ENCODE measurements at places on chromosomes 13 and 19.

- no peak for DNase-seq
These were observed 19.6 kb downstream of the IER2 start for GRCh38 chr19:13169769-13170168.

- no peak for DNase-seq
These were observed 56.8 kb upstream of the UBAC2 start for GRCh38 chr13:99143904-99144303.

DNA sequence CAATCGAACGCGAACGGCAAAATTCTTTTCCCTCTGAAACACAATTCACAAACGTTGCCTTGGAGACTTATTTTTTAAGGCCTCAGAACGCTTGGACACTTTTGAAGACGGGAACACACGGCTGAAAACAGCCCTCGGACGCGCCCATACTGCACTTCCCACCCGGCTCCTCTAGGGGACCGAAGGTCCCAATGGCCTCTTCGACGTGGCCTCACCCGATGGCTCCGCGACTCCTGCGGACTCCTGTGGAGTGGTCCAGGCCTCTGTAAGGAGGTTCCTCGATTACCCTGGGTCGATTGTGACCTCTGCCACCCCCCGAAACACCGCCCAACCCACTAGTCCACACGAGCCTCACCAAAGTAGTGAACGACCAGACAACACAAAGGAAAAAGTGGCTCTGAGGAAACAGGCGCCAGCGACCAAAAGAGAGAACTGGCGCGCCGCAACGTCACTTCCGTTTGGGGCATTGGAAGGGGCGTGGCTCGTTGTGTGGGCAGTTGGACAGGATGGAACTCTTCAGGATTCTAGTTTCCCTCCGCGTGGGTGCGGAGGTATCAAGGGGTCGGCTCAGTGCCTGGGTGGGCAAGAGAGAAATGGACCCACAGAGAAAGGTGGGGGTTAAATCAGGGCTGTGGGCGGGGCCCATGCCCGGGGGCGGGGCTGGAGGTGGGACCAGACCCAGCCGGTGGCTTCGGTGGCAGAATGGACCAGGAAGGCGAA, at the start of gene ZNF560:
Gene ZNF560 (minus strand): TSS at position 434 of the 720 bp plus-strand sequence. CDS start 23,303 bp downstream, outside the sequence.
- no peak for DNase-seq

- no peak for DNase-seq
These were observed 84.3 kb downstream of the PCCA start for GRCh38 chr13:100173203-100173602.

DNA sequence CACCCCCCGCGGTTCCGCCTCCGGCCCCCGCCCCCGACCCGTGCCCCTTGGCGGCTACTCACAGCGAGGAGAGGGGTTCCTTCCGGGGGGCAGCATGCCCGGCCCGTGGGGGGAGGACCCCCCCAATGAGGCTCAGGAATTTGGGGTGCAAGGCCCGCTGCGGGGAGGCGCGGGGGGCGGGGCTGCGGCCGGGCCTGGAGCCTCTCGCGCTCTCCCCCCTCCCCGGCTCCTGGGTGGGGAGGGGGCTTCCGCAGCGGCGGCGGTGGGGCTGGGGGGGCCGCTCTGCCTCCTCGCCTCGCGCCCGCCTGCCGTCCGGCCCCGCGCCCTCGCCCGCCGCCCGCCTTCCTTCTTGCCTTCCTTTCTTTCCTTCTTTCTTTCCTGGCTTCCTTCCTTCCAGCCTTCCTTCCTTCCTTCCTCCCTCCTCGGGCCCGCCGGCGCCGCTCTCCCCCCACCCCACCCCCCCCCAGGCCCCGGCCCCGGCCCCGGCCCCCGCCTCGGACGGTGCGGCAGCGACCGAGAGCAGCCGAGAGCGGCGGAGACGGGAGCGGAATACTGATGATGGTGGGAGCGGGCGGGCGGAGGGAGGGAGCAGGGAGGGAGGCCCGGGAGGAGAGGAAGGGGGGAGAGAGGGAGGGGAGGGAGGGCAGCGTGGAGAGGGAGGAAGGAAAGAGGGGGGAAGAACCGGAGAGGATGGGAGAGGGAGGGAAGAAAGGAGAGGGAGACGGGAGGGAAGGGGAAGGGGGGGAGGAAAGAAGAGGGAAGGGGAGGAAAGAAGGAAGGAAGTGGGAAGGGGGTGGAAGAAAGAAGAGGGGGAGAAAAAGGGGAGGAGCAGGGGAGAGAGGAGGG, at the start of gene LRRC4B:
Gene LRRC4B (minus strand): TSS at position 554 of the 846 bp plus-strand sequence. CDS start 19,597 bp downstream, outside the sequence.
- no peak for DNase-seq

DNA sequence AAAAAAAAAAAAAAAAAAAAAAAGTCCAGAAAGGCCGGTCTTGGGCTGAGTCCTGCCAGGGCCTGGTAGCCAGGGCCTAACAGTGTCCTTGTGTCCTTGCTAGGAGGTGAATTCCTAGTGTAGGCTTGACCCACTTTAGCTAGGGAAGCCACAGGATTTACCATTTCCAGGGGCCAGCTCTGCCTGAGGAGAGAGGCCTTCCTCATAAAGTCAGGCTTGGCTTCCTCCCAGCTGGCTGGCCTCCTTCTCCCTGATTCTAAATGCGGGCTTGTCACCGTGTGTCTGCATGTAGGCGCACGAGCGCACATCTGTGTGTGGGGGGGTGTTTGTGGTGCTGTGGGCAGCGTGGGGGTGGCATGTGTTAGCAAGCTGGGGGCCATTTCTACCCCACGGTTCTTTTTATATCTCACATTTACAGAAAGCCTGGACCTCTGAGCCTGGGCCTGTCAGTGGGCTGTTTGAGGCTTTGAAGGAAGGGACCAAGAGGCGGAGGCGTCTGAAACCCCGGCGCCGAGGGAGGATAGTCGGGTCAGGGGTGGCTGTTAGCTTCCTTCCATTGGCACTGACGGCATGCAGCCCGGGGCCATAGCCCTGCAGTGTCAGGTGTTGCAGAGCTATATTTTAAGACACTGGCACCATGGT, 31.7 kb downstream of the IER2 start:
- DNase-seq: no peak

- peak; percentile 44 for DNase-seq
These were observed 486 bp upstream of the SPINT2 start for GRCh38 chr19:38263689-38264485.

DNA sequence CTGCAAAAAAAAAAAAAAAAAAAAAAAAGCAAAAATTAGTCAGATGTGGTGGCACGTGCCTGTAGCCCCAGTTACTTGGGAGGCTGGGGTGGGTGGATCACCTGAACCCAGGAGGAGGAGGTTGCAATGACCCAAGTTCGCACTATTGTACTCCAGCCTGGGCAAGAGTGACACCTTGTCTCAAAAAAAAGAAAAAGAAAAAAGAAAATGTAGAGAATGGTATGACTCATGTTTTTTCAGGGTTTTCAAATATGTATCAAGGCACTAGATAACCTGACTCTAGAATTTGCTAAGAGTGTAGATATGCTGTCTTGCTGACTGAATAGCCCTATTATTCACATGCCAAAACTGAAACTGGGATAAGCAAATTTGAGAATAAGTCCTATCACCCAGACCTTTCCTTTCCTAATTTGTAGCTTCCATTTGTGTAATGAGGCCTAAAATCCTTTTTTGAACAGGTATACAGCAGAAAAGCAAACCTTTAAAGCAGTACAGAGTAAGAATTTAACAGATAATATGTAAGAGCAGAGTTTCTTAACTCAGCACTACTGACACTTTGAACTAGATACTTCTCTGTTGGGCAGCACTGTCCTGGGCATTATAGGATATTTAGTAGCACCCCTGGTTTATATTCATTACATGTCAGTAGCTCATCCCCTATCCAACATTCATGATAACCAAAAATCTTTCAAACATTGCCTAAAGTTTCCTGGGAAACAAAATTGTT, 108.6 kb downstream of the ELF1 start:
- no peak for DNase-seq

DNA sequence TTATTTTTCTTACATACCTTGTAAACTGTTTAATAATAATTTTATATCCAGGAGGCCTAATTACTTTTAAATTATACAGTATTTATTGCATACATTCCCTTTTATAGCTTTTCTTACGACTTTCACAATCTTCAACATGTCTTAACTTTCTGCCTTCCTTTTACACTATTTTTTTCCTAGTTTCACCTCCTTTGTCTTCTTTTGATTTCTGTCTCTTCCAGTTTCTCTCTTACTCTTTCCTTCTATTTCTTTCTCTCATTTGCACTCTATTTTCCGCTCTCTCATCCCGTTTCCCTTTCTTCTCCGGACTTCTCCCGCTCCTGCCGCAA, 11.5 kb downstream of the ZNF552 start:
- no peak for DNase-seq

- no peak for DNase-seq
These were observed 983 bp downstream of the ITM2B start for GRCh38 chr13:48233889-48234488.

DNA sequence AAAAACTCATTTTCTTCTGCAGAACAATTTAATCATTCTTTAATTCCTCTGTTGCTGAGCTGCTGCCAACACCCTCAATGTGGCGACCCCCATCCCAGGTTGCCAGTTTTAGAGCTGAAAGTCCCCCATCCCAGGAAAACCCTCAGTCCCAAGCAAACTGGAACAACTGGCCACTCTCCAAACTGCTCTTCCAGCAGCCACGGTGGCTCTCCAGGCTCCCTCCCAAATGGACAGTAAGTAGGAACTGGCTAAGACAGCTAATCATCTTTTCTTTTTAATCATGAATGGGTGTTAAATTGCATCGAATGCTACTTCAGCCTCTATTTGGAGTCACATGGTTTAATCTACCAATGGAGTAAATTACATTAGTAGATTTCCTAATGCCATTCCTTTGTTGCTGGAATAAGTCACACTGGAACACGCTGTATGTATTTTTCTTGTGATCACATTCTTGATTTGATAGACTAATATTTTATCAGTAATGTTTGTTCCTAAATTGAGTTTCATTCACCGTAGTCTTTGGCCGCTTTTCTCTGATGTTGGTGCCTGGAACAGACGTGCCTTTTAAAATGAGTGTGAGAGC, 33.7 kb upstream of the VSTM2B start:
- DNase-seq: no peak

DNA sequence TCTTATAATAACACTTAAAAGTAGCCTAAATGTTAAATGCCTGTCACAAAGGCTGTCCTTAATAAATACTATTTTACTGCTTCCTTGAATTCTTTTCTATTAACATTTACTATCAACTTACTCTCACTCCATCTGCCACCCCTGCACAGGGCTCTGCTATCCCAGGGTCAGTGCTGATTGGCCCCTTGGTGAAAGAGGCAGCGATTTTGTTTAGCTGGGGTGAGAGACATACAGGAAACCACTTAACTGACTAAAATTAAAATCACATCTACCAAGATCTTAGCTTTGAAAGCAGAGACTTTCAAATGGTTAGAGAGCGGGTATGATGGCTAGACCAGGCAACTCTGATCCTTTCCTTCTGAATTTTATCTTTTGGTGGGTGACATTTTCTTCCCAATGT, 149.9 kb upstream of the HTR2A start:
- DNase-seq: no peak

DNA sequence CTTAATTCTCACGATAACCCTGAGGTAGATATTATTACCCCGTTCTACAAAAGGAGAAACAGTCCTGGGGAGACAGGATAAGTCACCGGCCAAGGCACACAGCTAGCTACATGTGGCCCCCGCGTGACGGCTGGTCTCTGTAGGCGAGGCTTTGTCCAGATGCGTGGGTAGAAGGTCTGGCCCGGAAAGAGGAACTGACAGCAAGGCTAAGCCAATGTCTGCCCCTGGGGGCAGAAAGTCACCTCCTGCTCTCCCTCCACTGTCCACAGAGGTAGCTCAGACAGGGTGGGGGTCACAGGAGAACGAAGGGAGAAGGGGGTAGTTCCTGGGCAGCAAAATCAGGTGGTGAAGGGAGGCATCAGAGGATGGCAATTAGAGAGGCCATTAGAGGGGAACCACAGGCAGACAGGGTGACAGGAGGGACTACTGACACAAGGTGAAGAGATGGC, 1.8 kb downstream of the APOC4 start:
- no peak for DNase-seq

DNA sequence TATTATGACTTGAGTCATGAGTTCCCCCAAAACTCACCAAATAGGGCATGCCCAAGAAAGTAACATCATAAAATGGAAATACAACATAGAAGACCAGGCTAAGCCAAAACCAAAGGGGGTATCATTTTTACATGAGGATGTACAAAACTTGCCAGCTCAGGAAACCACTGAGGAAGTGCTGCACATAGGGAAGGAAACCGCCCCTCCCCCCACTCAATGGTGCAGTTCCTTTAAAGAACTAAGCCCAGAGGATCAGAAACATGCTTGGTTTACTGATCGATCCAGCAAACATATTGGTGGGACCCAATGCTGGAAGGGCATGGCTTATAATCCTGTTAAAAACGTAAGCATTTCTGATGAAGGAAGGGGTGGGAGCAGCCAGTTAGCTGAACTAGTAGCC, 4.2 kb upstream of the ZNF486 start:
- DNase-seq: no peak

DNA sequence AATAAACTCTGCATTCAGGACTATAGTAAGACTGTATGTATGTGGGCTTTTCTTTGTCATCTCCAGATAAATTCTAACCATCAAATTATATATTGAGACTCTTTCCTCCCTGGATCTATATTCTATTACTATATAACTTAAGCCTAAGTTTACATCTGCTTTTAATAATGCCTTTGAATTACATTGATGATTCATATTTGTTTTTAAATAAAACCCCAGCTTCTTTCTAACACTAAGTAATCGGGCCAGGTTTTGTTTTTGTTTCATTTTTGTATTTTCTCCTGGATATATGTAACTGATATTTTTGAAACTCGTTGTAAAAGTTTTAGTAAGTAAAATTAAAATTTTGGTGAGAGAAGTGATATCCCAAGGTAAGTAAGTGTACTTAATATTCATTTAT, 1599.1 kb downstream of the PCDH9 start:
- DNase-seq: no peak

GRCh38 chr19:9586764-9587163, 2.5 kb upstream of the ZNF121 start:
- DNase-seq: peak; percentile 62

GRCh38 chr13:29310806-29311205, 284.7 kb downstream of the SLC7A1 start:
- DNase-seq: no peak

GRCh38 chr19:52990759-52991418, 22.8 kb upstream of the ERVV-1 start:
- no peak for DNase-seq

GRCh38 chr19:55650126-55650557, 2.1 kb downstream of the CCDC106 start:
- no peak for DNase-seq

GRCh38 chr13:42348576-42348975, 76.6 kb downstream of the AKAP11 start:
- DNase-seq: no peak

GRCh38 chr19:46489445-46490272, 6.0 kb downstream of the PNMA8B start:
- DNase-seq: no peak

GRCh38 chr13:84973661-84974060, 825.6 kb downstream of the SLITRK6 start:
- no peak for DNase-seq

All from stimulated activated CD8-positive, alpha-beta memory T cell treated with anti-CD3 and anti-CD28 coated beads, Interleukin-12 subunit alpha, Interleukin-12 subunit beta, amount 100 ng/mL, for 1 hour (primary cell).